ENCODE measurements at places on chromosomes 2 and 18.

GRCh38 chr18:36706134-36706881, 122.5 kb downstream of the TPGS2 start:
- no peak for DNase-seq

- DNase-seq: no peak
These were observed 227.9 kb upstream of the SPRED2 start for GRCh38 chr2:65660340-65660739.

- peak; percentile 38 for DNase-seq
These were observed 308.3 kb upstream of the HS6ST1 start for GRCh38 chr2:128626760-128627511.

DNA sequence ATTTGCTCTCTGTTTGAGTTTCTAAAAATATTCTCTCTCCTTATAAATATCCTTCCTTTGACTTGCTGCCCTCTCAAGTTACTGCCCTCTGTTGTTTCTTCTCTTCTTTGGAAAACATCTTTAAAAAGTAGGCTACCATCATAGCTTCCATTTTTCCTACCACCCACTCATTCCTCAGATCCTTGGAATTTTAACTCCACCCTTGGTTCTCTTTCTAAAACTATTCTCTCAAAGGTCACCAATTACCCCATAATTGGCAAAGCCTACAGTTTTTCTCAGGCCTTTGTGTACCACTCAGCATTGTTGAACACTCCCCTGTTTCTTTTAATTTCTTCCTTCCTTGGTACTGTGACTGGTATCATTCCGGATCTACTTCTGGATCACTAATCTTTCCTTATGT, 43.0 kb upstream of the ITGAV start:
- no peak for DNase-seq

DNA sequence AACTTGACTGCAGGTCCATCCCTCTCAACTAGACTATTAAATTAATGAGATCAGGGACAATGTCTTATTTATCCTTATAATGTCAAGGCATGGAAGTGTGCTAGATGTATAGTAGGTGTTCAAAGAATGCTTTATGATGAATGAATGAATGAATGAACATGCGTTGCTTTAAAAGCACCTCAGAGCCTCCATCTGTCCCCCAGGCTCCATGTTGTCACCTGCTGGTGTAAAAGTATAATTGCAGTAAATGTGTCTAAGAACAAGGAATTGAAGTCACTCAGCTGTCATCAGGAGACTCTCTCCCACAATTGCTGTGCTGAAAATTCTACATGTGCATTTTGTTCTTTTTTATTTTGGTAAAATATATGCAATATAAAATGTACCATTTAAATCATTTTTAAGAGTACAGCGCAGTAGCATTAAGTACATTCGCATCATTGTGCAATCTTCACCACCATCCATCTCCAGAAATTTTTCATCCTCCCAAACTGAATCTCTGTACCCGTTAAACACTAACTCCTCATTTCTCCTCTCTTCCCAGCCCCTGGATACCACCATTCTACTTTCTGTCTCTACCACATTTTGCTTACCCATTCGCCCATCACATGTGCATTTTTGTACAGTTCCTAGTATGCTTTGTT, 52.6 kb downstream of the GNAL start:
- no peak for DNase-seq

Measured in suprapubic skin (tissue), 4 donors.